ENCODE measurements at places on chromosomes 6 and 20.

DNA sequence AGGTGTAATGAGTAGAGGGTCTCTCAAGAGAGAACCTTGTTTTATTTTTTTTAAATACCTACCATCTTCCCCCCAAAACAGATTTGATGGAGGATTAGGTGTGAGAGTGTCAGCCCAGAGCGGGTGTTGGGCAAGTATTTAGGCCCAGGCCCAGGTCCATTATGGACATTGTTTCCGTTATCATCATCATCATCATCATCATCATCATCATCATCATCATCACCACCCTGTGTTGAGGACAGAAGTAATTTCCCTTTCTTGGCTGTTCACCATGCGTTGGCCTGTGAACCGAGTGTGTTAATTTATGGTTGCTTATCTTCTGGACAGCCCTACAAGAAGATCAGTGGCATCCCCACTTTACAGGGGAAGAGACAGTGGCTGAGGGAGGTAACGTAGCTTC is 28.6 kb downstream of the PSMF1 start:
- DNase-seq: no peak

DNA sequence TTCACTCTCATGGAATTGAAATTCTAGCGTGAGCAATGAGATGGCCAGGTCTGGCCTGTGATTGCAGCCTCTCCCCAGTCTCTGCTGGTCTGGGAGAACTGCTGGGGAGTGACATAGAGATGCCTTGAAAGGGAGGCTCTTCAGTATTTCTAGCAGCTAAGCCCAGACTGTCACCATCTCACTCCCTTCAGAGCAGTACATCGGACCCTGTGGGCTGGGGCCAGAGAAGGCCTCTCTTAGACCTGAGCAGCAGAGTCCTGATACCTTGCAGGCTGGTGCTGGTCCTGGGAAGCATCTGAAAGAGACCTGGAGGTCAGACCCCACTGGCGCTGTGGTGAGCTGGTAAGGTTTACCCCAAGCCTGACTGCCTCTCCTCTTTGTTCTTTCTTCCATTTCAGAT is 87.4 kb downstream of the TCP11 start:
- no peak for DNase-seq

GRCh38 chr6:134446218-134446848 is 128.4 kb upstream of the SGK1 start:
- DNase-seq: no peak

GRCh38 chr6:170017603-170018320 is 266.3 kb downstream of the ERMARD start:
- DNase-seq: no peak

DNA sequence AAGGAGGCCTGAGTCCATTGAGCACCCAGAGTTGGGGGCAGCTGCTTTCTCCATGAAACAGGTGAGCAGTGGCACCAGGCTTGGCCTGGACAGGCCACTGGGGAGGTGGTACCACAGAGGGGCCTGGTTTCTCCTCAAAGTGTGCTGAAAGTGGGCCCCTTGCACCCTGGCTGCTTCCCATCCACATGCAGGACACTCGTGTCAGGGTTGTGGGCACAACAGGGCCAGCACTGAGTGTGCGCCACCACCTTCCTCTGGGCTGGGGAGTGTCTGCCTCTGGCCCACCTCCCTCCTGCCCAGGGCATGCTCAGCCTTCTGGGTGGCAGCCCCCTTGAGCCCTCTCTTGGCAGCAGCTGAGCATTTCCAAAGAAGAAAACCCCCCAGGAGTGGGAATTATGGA is 5.2 kb upstream of the SLC22A1 start:
- no peak for DNase-seq

DNA sequence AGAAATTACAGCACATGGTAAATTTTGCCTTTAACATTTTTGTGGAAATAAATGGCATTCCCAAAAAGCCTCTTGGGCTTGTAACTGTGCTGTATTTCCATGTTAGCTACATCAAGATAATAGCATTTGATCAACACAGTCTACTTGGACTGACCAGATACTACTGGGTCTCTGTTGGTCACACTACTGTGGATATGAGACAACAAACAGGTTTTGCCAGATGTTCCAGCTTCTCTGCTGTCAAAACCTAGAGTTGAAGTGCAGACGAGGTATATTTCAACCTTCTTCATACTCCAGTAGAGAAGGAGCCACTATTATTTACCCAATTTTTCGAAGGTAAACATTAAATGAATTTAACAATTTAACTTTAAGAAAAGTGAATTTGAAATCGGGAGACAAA is 284.7 kb upstream of the CITED2 start:
- DNase-seq: no peak

GRCh38 chr6:30591008-30591407 is 19.8 kb downstream of the ABCF1 start:
- DNase-seq: no peak

Measured in H54 (cell line).